Stimulated activated CD8-positive, alpha-beta memory T cell treated with anti-CD3 and anti-CD28 coated beads, Interleukin-15, amount 100 ng/mL, for 1 hour (primary cell): ENCODE measurements at places on chromosomes 11 and 22.

- no peak for DNase-seq
These were observed 757 bp downstream of the RNASEH2C start for GRCh38 chr11:65719871-65720210.

- no peak for DNase-seq
These were observed 49.6 kb downstream of the PDE2A start for GRCh38 chr11:72624496-72625201.

DNA sequence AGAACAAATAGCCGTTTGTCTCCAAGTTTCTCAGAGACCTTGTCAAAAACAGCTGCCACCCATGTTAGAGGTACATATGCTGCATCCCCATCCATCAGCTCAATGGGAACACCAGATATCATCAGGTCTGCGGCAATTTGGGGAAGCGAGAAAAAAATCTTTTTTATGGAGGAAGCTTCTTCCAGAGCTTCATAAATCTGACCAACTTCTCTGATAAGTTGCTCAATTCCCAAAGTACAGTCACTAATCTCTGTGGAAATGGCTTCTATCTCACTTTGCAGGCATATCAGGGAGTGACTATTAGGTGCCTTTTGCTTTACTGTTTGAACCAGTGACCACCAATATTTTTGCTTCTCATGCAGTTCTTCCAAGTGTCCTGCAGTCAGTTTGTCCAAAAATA, 34.3 kb upstream of the MRPL17 start:
- DNase-seq: no peak

DNA sequence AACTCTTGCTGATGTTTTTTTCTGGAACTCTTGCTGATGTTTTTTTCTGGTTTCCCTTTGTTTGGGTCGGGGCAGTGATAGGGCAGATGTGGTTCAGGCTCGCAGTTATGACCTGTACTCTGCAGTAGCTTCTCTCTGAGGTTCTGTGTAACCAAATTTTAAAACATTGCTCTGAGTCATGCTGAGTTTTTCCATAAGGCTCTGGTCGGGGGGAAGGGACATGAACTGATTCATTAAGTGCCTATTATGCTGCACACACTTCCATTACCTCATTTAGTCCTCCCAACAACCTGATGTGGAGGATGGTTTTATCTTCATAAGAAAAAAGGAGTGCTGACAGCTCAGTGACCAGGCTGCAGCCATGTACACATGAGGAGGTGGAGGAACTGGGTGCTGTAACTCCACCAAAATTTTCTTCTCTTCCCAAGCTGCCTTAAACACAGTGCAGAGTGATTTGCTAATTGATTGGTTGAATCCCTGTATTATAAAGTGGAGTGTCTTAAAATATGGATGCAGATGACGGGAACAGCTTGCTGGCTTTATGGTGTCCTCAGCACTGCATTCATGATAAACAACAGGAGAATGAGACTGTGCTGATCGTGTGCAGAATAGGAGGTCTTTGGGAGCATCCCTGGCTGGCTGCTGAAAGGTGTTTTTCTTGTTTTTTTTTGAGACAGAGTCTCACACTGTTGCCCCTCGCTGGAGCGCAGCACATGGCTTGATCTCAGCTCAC, 19.1 kb downstream of the TNRC6B start:
- DNase-seq: no peak

GRCh38 chr11:65293909-65294381, 20.7 kb upstream of the CDC42EP2 start:
- no peak for DNase-seq

GRCh38 chr11:120666121-120666639, 154.6 kb downstream of the GRIK4 start:
- DNase-seq: no peak

- no peak for DNase-seq
These were observed 1353.3 kb downstream of the FAM181B start for GRCh38 chr11:81380395-81380794.
